ENCODE measurements at places on chromosomes 7 and 10.

DNA sequence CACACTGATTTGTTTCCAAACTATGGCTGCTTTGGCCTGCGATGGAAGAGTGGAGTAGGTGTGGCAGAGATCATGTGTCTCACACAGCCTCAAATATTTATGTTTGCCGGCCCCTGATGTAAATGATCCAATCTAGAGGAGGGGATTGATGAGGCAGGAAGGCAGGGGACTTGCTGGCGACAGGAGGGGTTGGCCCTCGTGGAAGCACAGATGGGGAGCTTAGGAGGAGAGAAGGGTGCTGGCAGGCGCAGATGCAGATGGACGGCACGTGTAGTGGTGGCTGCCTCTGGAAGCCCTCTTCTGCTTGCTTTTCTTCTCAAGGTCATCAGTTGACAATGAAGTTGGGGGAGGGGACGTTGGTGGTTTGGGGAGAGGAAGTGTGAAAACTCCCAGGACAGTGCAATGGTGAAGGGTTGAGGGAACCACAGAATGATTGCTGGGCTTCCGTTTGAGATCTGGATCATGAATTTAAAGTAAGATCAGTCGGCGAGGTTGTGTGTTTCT, 15.4 kb downstream of the COL13A1 start:
- no peak for DNase-seq

- no peak for DNase-seq
Observed at GRCh38 chr7:83155407-83155806, 7.3 kb downstream of the PCLO start.

- no peak for DNase-seq
Observed at GRCh38 chr7:43469051-43469450, 113.9 kb upstream of the STK17A start.

DNA sequence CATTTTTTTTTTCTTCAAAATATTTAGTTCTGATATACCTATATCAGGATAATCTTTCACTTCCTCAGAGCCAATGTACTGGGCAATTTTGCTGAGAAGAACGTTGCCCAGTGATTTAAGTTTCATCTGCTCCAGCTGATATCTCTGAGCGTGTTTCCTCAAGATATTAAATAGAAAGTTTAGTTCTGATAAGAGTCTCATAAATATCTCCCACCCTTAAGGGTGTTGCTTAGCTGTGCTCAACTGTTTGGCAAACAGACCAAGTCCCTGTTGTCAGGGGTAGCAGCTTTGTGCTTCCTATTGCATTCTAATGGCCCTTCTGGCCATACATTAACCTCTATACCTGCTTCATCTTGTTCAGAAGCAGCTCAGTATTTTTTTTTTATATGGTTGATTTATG, 84.7 kb upstream of the GPR141 start:
- DNase-seq: no peak

DNA sequence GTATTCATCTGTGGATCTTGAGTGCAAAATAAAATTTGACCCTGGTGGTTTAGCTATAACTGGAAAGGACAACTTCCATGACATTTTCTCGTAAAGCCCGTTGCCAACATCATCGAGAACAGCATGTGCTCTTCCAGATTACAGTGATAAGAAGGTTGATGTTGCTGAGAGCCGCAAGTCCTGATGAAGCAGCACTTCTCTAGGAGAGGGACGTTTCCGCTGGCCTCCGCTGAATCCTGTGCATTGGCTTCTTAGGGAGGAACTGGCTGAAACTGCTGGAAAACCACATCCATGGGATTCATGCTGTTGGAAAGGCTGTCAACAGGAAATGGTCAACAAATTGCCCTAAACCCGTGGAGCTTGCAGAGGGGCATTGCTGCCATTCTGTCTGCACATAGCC, 21.4 kb upstream of the ABCB5 start:
- DNase-seq: no peak

- no peak for DNase-seq
Observed at GRCh38 chr10:72665925-72666324, 26.0 kb upstream of the MCU start.

- DNase-seq: no peak
Observed at GRCh38 chr7:139284252-139284896, 53.3 kb downstream of the UBN2 start.

- DNase-seq: no peak
Observed at GRCh38 chr7:128974241-128974934, 36.7 kb downstream of the IRF5 start.

DNA sequence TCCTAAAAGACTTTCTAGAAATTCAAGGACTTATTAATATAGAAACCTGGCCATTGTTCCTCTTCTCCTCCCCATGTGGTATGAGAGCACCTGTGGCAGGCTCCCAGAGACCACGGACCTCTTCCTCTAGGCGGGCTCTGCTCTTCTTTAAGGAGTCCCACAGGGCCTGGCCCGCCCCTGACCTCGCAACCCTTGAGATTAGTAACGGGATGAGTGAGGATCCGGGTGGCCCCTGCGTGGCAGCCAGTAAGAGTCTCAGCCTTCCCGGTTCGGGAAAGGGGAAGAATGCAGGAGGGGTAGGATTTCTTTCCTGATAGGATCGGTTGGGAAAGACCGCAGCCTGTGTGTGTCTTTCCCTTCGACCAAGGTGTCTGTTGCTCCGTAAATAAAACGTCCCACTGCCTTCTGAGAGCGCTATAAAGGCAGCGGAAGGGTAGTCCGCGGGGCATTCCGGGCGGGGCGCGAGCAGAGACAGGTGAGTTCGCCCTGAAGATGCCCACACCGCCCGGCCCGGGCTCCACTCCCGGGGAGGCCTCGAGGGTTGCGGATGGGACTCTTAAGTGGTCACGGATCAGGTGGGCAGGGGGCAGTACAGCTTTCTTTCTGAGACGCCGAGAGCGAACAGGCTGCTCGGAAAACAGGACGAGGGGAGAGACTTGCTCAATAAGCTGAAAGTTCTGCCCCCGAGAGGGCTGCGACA, at the start of gene SLC26A4:
Gene SLC26A4, plus strand, starts transcription at position 448 of the 700 bp plus-strand sequence. CDS start 814 bp downstream, outside the sequence.
- peak; percentile 22 for DNase-seq

DNA sequence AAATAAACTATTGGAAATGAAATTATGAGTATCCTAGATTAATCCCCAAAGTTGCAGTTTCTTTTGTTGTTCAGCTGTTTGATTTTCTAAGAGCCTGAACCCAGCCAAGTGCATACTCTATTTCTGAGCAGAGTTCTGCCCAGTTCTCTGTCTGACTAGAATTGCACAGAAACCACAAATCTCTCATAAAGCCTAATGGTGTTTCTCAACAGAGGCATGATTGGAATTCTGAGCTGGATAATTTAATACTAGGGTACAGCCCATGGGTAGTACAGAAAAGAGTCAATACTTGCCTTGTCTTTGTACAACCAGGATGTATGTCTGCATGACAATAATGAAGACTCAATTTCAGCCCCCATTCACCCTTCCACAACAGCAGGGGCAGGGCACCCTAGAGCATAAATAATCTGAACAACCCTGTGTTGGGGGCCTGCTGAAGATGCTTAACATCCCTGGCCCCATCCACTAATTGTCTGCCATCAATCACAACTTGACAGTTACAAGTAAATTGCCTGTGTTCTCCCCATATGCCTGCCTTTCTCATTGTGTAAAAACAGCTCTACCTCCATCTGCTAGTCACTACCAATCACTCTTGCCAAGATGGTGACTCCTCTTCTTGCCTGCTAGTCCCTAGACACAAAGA, 114.4 kb downstream of the NPSR1 start:
- no peak for DNase-seq

GRCh38 chr10:72030762-72031543, 57.4 kb downstream of the SPOCK2 start:
- no peak for DNase-seq

- no peak for DNase-seq
Observed at GRCh38 chr7:105106473-105106872, 92.5 kb downstream of the KMT2E start.

GRCh38 chr10:114508376-114508775, 104.1 kb upstream of the AFAP1L2 start:
- no peak for DNase-seq

GRCh38 chr7:55056577-55057480, 38.0 kb downstream of the EGFR start:
- no peak for DNase-seq

DNA sequence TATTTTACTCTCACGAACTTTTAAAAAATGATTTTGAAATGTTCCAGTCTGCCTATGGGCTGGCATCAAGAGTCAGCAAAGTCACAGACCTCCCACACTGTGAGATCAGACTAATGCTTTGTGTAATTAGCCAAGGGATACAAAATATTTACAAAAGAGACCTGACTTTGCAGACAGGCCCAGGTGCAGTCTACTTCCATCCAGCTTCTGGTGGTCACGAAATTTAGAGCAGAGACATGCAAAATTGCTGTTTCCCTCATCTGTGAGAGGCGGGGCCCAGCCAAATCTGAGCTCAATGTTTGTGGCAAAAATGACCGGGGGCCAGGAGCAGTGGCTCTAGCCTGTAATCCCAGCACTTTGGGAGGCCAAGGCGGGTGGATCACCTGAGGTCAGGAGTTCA, 82.5 kb upstream of the PITRM1 start:
- no peak for DNase-seq

GRCh38 chr10:29783201-29783947, 148.6 kb upstream of the SVIL start:
- no peak for DNase-seq

DNA sequence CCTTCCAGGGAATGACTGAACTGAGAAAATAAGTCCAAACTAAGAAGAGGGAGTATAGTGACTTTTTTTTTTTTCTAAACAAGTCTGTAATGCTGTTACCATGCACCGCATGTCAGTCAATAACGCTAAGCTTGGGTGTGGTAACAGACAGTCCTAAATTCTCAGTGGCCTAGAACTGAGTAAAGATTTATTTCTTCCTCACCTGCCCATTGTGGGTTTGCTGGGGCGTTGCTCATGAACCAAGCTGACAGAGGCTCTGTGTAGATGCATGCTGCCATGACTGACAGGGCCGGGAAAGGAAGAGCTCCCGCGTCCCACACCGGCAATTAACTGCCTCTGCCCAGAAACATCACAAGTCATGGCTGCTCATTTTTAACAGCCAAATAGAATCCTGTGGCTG, 25.5 kb upstream of the PRKG1 start:
- no peak for DNase-seq

DNA sequence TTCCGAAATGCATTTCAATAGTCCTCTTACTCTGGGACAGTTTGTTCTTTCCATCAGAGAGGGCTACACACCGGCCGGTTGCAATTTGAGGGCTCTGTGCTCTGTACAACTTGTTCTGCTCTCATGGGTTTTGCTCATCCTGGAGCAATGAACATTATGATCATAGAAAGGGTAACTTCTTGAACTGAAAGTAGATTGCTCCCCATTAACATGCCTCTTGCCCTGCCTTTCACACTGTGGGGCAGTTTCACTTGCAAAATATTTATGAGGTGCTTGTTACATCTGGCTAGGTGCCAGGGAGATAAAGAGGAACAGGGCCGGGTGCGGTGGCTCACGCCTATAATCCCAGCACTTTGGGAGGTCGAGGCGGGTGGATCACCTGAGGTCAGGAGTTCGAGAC, 97.3 kb upstream of the MPP7 start:
- no peak for DNase-seq
